Stimulated activated CD4-positive, alpha-beta T cell treated with anti-CD3 and anti-CD28 coated beads, Interleukin-15, amount 100 ng/mL, for 1 hour (primary cell): ENCODE measurements at places on chromosomes 11 and 22.

DNA sequence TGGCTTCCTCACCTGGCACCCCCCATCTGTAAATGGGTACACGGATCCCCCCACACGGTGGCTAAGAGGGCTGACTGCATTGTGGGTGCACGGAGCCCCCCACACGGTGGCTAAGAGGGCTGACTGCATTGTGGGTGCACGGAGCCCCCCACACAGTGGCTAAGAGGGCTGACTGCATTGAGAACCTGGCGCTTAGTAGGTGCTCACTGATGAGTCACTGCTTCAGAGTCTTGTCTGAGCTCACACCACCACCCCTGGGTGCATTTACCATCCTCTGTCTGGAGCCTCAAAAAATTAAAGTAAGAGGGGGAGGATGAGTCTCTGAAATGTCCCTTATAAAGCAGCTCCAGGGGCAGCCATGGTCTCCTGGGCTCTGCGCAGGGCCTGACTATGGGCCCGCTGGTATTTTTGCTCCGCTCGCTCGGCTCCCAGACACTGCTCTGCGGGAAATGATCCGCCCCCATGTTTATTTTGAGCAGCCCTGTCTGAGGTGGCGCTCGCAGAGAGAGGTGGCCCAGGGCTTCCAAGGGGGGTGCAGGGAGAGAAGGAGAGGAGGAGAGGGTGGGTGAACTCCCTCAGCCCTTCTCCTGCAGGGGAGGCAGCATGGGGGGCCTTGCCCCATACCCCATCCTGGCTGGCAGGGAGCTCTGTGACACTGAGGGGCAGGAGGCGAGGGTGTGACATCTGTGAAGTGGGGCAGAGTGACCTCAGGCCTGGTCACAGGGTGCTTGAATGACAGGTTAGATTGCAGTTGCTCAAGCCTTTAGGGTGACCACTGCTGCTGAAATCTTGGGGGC lies 82.6 kb downstream of the CACNA1I start:
- no peak for DNase-seq

DNA sequence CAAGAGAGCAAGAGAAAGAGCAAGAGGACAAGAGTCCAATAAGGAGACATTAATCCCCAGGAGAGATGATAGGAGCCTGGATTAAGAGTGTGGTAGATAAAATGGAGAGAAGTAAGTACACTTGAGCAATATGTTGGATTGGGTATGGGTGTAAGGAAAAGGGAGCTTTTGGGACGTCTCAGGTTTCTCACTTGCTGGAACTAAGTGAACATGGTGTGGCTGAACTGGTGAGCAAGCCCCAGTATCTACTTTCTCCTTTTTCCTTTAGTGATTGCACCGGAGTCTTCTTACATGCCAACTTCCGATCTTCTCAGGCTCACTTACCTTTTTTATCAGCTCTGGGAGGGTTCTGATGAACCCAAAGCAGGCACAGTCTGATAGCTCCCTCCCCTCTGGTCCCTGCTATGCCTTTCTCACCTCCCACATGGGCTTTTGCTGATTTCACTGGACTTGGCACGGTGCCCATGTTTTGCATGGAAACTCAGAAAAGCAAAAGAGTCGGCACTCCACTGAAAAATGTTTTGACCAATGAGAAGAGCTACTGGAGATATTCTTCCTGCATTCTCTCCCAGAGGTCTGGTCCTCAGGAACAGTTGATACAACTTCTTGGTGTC lies 14.5 kb upstream of the APLNR start:
- DNase-seq = no peak

DNA sequence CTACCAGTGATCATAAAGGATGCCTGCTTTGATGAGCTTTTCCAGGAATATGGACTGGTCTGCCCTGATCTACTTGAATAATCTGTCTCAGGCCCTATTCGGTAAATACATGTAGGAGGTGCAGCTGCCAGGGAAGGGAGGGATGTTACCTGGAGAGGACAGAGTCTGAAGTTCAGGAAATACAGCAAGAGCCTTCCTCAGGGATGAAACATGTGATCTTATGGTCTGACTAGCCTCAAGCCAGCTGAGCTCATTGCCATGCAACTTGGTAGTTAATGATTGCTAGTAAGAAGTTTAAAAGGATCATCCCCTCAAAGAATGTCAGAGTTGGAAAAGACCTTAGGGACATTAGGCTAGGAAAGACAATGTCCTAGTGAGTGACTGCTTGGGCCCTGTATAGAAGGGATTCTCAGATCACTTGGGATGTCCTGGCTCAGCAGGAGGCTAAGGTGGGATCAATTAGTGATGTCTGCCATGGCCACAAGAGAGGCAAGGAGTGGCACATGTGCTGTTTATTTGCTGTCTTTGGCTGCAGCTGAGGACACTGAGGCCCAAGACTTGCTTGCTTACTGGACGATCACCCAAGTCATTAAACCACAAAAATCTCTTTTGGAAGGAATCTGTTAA lies 18.5 kb downstream of the PTPRJ start:
- DNase-seq = no peak

DNA sequence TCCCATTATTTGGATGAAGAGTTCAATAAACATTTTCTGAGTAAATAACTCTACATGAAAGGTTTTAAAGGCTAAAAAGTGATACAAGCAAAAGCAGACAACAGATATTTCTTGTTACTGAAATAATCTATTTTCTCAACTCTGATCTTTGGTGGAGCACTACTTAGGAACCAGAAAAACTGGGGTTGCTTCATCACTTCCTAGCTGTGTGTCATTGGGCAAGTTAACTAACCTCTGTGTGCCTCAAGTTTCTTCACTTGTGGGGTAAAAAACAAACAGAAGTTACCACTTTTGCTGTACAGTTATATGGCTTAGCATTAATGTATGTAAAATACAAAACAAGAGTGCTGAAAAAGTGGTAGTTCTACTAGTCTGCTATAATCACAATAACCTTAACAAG lies 5.6 kb downstream of the MAPK1 start:
- no peak for DNase-seq

- DNase-seq = no peak
Measured at GRCh38 chr11:7314811-7315604, 63.3 kb downstream of the SYT9 start.

- no peak for DNase-seq
Measured at GRCh38 chr11:126727381-126727780, 273.2 kb downstream of the KIRREL3 start.

DNA sequence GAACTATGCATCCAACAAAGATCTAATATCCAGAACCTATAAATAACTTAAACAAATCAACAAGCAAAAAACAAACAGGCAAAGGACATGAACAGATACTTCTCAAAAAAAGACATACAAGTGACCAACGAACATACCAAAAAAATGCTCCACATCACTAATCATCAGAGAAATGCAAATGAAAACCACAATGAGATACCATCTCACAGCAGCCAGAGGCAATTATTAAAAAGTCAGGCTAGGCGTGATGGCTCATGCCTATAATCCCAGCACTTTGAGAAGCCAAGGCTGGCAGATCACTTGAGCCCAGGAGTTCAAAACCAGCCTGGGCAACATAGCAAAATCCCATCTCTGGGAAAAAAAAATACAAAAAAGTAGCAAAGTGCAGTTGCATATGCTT lies 10.7 kb downstream of the SAA4 start:
- no peak for DNase-seq

GRCh38 chr11:79055856-79056631 lies 384.8 kb downstream of the TENM4 start:
- no peak for DNase-seq

- no peak for DNase-seq
Measured at GRCh38 chr11:82732734-82733443, 775 bp downstream of the FAM181B start.

- DNase-seq = no peak
Measured at GRCh38 chr11:93655047-93655446, 6.4 kb upstream of the CEP295 start.

DNA sequence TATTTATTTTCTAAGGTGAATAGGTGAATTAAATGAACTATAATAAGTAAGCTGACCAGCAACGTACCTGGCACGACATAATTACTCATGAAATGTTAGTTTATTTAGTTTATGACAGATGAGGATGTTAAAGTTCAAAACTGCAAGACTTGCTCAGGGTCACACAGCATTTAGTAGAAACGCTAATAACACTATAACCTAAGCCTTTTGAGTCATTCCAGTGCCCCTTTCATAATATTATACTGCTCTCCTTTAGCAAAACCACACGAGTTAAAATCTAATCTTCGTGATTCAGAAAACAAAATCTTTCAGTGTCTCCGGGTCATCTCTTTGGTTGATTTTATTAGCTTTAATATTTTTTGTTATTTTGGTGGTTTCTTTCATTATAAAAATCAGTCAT lies 39.6 kb downstream of the BTBD10 start:
- no peak for DNase-seq

DNA sequence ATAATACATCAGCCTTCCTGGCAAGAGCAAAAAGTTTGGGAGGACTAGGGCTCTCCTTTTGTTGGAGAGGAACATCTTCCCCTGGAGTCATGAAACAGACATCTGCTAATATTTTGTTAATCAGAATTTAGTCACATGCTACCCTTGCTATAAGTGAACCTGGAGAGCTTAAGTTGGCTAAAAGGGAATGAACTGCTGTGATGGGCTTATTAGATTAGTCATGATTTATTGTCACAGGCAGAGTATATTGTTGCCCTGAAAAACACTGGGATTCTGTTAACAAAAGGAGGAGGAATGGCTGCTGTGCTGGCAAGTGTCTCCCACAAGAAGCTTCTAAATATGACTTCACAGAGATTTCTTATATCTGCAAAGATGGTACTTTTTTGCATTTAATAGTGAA lies 16.0 kb downstream of the TCP11L1 start:
- no peak for DNase-seq

DNA sequence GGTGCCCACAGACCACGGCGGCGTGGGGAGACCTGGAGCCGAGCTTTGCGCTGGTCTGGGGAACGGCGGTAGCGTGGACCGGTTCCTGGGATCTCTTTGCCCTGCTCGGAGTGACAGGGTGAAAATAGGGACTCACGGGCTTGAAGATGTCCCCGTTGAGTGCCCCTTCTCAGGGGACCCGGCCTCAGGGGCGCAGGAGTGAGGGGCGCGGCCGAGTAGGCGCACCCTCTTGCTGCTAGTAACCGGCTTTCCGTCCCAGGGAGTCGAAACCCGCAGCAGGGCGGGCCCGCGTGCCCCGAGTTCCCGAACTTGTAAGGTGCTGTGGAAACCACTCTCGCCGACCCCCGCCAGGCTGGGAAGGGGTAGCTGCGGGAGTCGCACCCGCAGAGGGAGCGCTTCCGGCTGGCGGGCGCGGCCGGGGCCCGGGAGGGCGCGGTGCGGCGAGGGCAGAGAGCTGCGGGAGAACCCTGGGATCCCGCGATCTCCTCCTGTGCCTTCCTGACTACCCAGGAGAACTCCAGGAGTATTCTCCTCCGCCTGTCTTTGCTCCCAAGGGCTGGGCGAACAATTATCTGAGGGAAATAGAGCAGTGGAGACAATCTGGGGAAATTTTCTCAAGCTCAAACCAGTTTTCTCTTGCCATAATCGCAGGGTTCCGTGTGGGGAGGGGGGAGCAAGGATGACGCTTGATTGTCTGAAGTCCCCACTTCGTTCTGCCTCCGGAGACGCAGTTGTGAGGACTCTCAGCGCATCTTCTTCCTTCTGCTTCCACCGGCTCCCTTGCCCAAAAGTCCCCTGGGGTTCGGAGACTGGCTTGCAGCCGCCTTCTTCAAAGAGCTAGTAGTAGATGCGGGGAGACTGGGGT lies 666 bp downstream of the NELL1 start:
- DNase-seq = no peak

- no peak for DNase-seq
Measured at GRCh38 chr11:94968334-94968958, 4.9 kb downstream of the CWC15 start.

GRCh38 chr11:126485021-126485792 lies 129.7 kb downstream of the ST3GAL4 start:
- no peak for DNase-seq

DNA sequence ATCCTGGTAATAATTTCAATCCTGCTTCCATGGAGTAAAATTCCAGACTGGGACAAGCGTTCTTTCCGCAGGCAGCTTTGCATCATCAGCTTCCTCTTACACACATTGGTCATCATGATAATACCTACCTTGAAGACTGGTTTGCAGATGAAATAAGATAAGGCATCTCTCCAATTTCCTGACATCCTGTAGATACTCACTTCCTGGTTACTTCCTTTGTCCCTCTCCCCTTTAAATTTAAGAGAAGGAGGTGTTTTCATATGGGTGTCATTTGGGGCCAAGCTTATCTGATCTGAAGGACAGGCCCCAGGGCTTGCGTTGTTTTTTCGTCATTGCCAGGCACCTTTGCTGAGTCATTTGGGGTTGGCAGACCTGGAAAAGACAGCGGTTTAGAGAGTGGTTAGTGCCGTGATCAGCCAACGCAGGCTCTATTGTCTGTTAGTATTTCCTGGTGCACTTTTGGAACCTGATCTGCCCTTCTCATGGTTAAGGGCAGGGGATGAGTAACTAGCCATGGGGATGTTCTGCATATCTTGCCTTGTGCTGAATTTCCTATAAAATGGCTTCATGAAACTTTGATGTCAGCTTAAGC lies 24.1 kb downstream of the GRAMD1B start:
- DNase-seq = no peak

DNA sequence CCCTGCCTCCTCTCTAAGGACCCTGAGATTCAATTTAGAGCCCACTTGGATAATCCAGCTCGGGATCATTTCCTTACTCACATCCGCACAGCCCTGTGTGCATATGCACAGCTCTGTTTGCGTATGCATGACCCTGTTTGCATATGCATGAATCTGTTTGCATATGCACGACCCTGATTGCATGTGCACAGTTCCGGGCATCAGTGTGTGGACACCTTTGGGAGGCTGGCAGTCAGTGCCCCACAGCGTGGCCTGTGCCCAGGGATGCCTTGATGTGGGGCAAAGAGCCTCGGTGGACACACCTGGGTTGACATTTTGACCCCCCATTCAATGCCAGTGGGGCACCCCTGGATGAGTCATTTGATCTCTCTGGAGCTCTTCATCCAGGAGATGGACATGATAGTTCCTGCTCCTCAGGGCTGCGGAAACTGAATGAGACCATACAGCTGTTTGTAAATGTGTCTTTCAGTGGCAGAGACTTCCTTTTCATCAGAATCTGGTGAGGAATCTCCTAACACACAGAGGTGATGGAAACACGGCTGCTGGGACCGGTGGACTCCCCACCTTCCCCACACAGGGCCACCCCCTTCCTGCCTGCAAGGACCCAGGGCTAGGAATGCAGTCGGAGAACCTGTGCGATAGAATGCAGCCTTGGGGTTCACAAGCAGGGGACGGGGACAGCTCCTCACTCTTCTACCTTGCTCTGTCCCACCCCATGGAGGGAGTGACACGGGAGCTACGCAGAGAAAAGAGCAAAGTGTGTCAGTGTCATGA lies 41.2 kb downstream of the MYEOV start:
- no peak for DNase-seq

DNA sequence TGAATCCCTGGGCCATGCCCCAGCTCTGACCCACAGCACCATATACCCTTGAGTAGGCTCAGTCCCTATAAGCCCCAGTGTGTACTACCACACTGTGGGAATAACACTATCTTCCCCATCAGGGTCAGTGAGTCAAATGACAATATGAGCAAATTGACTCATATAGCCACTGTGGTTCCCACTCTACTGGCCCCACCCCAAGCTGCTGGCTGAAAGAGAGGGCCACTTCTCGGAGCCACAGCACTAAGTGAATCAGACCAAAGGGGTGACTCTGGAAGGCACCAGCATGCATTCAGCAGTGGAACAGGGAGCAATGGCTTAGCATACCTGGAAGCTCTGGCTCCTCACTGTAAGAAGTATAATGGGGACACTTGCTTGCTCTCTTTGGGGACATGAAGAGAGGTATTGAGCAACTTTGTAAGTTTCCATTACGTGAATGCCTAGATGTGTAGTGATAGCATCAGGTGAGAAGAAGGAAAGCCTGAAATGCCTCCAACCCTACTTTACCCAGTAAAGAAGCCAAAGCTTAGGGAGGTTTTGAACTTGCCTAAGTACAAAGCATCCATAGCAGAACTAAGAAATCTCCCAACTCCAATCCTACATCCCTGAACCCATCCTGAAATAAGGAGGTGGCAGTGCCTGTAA lies 13.5 kb downstream of the CD59 start:
- DNase-seq = no peak
